WTC11 (cell line): ENCODE measurements at places on chromosomes 11 and 22. TPM values are rescaled to one million over a fixed set of nuclear protein-coding genes. Genes with fewer than 3 reads are reported as not detected.
A peak's percentile ranks its signal among the peaks of the same experiment; 100 is the strongest.

DNA sequence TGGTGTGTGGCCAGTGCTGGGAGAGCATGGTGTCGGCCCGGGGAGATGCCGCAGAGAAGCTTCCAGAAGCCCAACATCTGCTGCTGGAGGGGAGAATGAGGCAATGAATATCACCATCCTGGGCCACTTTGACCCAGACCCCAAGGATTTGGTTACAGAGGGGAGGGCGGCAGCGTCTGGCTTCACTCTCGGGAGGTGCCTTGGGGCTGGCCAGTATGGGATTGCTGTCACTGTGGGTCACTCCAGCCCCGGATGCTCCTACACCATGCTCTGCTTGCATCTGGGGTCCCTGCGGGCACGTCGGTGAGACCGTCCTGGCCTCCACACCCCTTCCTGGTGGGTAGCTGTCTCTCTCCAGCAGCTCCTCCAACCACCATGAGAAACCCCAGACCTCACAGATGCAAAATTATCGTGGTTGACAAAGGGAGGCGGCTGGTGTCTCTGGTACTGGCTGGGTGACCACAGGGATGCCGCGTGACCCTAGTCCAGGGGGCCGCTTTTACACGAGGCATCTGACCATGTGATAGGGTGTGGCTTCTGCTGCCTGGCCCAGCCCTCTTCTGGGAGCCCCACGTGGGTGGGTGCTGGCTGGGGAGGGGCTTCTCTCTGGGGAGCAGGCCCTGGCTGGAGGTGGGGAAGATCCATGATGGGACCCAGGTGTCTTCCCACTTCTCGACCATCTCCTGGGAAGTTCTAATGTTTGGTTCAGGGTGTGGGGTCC lies 5.7 kb downstream of the KCNQ1 start:
- no peak overlapping the region for H3K4me3 ChIP-seq
- no peak for DNase-seq
- peaks cover 99% of the 10 kb centered on the region for H3K27me3 ChIP-seq

GRCh38 chr22:44620129-44620840 lies 81.7 kb upstream of the PRR5 start:
- peak; percentile 84 for DNase-seq
- peaks cover 35% of the 10 kb centered on the region for H3K27me3 ChIP-seq
- H3K36me3 ChIP-seq = no peaks in the 10 kb centered on the region
- H3K27ac ChIP-seq = no peak overlapping the region

- peak; percentile 86 for DNase-seq
- peaks cover 57% of the 10 kb centered on the region for H3K4me1 ChIP-seq
- H3K4me3 ChIP-seq = peak overlapping the region; percentile 78
- H3K36me3 ChIP-seq = peaks cover 2% of the 10 kb centered on the region; the same call in 1 of the 2 replicates
Observed at GRCh38 chr11:44727373-44728287, 868 bp downstream of the TSPAN18 start.

- H3K4me1 ChIP-seq = peaks cover 25% of the 10 kb centered on the region
- H3K27me3 ChIP-seq = no peaks in the 10 kb centered on the region
- H3K36me3 ChIP-seq = no peaks in the 10 kb centered on the region
- H3K27ac ChIP-seq = no peak overlapping the region
Observed at GRCh38 chr11:132284048-132284447, 913.6 kb downstream of the NTM start.

GRCh38 chr11:88175569-88176075 lies 379 bp upstream of the RAB38 start:
- H3K27ac ChIP-seq = peak overlapping the region; percentile 54; the same call in 1 of the 2 replicates
- peak overlapping the region; percentile 82 for H3K4me3 ChIP-seq
- no peak for DNase-seq
- no peaks in the 10 kb centered on the region; the same call in 1 of the 2 replicates for H3K27me3 ChIP-seq

- H3K27me3 ChIP-seq = peaks cover 4% of the 10 kb centered on the region; the same call in 1 of the 2 replicates
- H3K4me1 ChIP-seq = no peaks in the 10 kb centered on the region
- H3K36me3 ChIP-seq = no peaks in the 10 kb centered on the region
Observed at GRCh38 chr11:72519220-72519881, 85.0 kb upstream of the CLPB start.

DNA sequence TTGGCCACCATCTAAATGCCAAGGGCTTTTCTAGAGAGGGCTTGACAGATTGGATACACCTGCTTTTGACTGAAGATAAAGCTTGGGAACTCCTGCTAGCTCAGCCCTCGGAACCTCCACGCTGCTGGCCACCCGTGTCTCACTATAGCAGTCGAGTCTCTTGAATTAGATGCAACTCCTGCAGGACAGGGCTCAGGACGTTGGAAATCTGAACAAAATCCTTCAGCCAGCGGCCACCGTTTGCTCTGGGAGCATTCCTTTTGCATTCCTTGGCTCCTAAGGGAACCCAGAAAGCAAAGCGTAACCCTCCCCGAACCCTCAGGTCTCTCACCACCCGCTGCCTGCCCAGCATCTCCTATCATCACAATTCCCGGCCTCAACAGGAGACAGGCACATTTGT lies 77.8 kb downstream of the GRIK4 start:
- no peak overlapping the region for H3K4me3 ChIP-seq
- no peaks in the 10 kb centered on the region for H3K36me3 ChIP-seq
- peak; percentile 10 for DNase-seq

GRCh38 chr11:102047305-102047924 lies at the start of gene CFAP300:
Gene CFAP300, plus strand, starts transcription at chr11:102047437. Its CDS starts 34 bp downstream, at chr11:102047471.
- no peaks in the 10 kb centered on the region for H3K36me3 ChIP-seq
- peaks cover 16% of the 10 kb centered on the region for H3K27me3 ChIP-seq
- peaks cover 14% of the 10 kb centered on the region for H3K4me1 ChIP-seq
- DNase-seq = peak; percentile 81
- H3K4me3 ChIP-seq = peak within 1 kb of the TSS; percentile 75
- no peak within 1 kb of the TSS for H3K27ac ChIP-seq

GRCh38 chr22:29072979-29073617 lies at the start of gene KREMEN1:
Gene KREMEN1, plus strand, starts transcription at chr22:29073035. Its CDS starts 96 bp downstream, at chr22:29073131.
- peak within 1 kb of the TSS; percentile 74 for H3K4me3 ChIP-seq
- no peaks in the 10 kb centered on the region for H3K36me3 ChIP-seq
- H3K4me1 ChIP-seq = peaks cover 20% of the 10 kb centered on the region
- no peak within 1 kb of the TSS for H3K27ac ChIP-seq

DNA sequence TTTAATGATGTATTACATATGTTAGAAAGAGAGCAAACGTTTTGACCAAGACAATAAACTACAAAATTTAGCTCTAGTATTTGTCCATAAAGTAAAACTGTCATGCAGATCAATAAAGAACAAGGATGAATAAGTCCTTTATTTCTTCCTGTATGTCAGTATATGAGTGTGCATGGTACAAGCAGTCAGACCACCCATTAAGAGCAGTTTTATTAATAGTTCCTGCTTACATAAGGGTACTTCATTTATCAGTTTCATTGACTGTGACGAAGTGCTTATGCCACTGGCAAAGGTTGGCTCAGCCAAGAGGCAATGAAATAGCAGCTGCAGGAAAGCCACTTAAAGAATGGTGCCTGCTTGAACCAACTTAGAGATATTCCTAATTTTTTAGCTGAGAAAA lies 913.0 kb upstream of the CNTN5 start:
- no peak overlapping the region for H3K4me3 ChIP-seq
- H3K36me3 ChIP-seq = no peaks in the 10 kb centered on the region
- H3K4me1 ChIP-seq = no peaks in the 10 kb centered on the region
- H3K27ac ChIP-seq = no peak overlapping the region
- DNase-seq = no peak

GRCh38 chr11:76335842-76336241 lies 45.1 kb downstream of the THAP12 start:
- no peak overlapping the region for H3K27ac ChIP-seq
- DNase-seq = no peak
- peaks cover 30% of the 10 kb centered on the region for H3K36me3 ChIP-seq

DTX4 gene
- total RNA-seq = 12.3 to 15.5 TPM (median 12.8 TPM) in 3 replicates

TRIM34 gene
- 0.66 to 1.6 TPM (median 0.71 TPM) in 3 replicates for total RNA-seq
